Camera-type eye (tissue), 1 donor: ENCODE measurements at places on chromosomes 7 and 10. TPM values are rescaled to one million over a fixed set of nuclear protein-coding genes. Genes with fewer than 3 reads are reported as not detected.

TAC1 gene
- total RNA-seq = 3.4 TPM

RPP38 gene
- 11.1 TPM for total RNA-seq

CUL1 gene
- 69.1 TPM for total RNA-seq

CALY gene
- total RNA-seq = 3.0 TPM

TAS2R4 gene
- 5.6 TPM for total RNA-seq
